Gastrocnemius medialis (tissue), 4 donors: ENCODE measurements at places on chromosomes 4 and X.

GRCh38 chr4:41394481-41394894 lies 137.8 kb downstream of the UCHL1 start:
- no peak for DNase-seq

GRCh38 chrX:38893441-38893840 lies 92.2 kb downstream of the MID1IP1 start:
- no peak for DNase-seq

GRCh38 chrX:53606456-53606855 lies 80.1 kb downstream of the HUWE1 start:
- DNase-seq, result no peak

- no peak for DNase-seq
Observed at GRCh38 chrX:39063702-39064101, 262.4 kb downstream of the MID1IP1 start.

GRCh38 chr4:159153669-159154068 lies 50.8 kb downstream of the RAPGEF2 start:
- no peak for DNase-seq

GRCh38 chr4:118400356-118400755 lies 47.6 kb upstream of the PRSS12 start:
- no peak for DNase-seq

GRCh38 chr4:77911842-77912450 lies 49.3 kb downstream of the MRPL1 start:
- no peak for DNase-seq

GRCh38 chrX:48713847-48714246 lies 17.3 kb downstream of the SUV39H1 start:
- no peak for DNase-seq

GRCh38 chrX:107470971-107471370 lies 21.5 kb downstream of the FRMPD3 start:
- DNase-seq, result no peak

GRCh38 chrX:42821803-42822443 lies 44.0 kb upstream of the PPP1R2C start:
- peak; percentile 32 for DNase-seq

- DNase-seq, result no peak
Observed at GRCh38 chr4:187491959-187492358, 503.6 kb upstream of the ZFP42 start.

GRCh38 chr4:184599492-184600135 lies 49.6 kb downstream of the CASP3 start:
- DNase-seq, result no peak

DNA sequence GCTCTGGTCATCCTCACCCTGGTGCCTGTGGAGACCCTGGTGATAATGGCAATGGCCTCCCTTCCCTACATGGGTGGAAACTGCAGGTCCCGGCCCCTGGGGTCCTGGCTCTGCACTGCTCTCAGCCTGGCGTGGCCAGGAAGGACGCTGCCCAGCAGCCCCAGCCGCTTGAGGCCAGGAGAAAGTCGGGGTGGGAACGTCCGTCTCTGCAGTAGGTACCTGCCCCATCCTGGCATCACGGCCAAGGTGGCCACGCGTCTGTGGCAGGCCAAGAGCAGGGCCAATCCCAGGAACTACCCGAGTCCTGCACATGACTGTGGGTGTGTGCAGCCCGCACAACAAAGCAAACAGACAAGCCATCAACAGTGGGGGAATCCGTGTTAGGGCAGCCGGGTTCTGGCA lies 33.8 kb downstream of the FGFRL1 start:
- no peak for DNase-seq

DNA sequence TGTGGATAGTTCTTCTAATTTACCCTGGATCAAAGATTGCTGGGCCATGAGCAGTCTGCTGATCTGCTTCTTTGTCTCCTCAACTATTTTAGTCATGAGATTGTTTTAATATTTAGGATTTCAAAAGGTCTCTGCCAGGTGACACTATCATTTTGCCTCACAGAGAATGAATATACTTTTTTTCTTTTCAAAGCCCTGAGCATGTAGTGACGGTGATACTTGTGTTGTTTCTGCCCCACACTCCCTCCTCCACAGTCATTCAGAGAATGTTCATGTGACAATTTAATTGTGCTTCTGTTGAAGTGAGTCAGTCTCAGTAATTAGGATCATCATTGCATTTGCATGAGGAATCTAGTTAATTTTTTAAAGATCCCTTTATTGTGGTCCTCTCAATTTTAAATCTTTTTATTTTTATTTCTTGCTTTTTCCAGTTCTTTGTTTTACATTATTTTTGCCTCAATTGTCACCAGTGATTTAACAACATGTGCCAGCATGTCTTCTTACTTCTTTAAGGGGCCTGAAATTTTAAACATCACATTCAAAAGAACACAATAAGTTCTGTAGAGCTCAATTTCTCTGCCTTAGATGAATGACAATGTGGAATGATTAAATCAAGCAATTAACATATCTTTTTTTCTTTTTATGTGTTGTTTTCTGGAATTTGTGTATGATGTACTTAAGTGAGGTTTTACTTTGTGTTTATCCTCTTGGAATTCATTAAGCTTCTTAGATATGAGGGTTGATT lies 12.3 kb downstream of the MMRN1 start:
- no peak for DNase-seq

DNA sequence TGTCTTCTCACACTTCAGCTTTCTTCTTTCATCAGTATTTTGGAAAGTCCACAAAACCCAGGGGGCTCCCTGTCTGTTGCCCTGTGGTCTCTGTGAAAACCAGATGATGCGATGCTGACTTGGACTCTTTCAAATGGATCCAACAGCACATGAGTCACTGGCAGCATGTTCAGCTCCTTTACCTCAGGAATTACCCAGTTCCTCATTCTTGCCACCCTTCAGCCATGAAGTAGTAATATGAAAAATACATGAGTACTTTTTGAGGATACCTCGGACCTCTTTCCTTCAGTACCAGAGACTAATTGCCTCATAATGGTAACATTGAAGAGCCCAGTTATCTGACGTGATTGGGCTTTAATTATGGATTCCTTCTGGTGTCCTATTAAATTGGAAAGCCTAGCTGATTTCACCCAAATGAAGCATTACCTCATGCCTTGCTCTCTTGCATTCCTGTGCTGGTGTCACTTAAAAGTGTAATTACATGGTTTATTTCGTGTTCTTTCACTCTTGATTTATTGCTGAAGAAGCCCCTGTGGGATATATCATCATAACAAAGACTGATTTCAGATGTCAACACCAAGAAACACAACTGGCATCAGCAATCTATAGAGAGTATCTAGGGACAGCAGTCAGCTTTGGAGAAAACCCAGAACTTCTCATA lies 63.4 kb downstream of the NFKB1 start:
- no peak for DNase-seq

- DNase-seq, result no peak
Observed at GRCh38 chr4:152734015-152734698, 45.4 kb downstream of the TIGD4 start.

DNA sequence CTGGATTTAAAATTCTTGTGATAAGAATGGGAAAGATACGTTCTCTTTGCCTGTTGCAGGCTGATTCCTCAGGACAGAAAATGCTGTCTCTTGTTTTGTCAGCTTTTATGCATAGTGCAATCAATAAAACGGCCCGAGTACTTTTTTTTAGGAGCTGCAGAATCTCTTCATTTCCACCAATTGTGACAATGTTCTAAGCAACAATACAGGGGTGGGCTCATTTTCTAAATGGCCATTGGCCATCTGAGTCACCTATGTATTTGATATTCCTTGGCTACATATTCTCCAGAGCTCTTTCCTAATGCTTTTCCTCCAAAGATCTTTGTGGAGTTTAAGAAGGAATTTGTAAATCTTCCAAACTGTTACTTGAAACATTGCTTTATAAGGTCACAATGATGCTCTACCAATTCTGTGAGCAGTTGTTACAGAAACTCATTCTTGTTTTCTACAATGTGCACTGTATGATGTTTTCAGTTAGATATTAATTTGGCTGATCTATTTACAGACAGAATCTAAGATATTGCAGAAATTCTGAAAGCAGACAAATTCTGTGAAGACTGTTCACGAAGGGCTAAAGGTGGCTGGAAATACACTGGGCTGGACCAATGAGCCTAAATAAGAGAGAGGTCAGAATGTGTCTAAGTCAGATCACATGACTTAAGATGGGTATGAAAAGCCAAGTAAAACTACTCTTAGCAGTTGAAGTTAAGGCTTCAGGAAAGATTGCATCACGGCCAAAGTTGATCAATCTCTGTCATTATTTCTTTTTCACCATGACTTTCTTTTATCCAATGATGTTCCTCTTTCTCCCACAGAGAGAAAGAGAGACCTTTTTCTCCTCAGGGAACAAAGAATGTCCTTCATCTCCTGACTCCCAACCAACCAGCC lies 33.4 kb downstream of the TAPT1 start:
- DNase-seq, result no peak

GRCh38 chrX:74529311-74529710 lies 85.1 kb downstream of the RLIM start:
- no peak for DNase-seq

- no peak for DNase-seq
Observed at GRCh38 chrX:20742106-20742505, 475.4 kb upstream of the RPS6KA3 start.

DNA sequence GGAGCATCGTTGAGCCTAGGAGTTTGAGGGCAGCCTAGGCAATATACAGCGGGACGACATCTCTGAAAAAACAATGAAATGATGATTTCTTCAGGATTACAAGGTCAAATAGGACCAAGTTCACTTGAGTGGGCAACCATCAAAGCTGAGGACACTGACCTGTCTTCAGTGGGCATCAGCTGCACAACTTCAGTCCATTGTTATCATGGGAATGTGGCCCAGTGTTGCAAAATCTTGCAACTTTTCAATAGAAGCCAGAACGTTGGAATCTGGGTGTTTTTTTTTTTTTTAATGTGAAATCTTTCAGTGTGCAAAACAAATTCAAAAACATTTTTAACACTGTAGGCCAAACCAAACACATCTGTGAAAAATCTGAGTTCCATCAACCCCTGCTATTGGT lies 155.4 kb upstream of the PLAC1 start:
- no peak for DNase-seq

DNA sequence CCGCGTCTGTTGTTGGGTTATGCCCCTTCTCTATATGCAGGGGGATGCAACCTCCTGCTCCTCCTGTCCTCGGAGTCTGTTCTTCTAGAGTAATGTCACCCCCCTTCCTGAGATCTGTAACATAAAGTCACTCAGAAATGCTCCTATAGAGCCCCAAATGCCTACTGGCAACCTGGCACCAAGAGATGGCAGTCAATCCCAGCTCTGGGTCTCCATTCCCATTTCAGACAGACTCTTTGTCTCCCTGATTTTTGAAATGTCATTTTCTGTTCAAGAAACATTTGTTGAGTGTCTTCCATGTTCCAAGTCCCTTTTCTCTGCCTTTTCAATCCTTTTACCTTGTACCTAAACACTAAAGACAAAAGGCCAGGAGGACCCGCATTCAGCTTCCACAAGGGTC lies 9.6 kb upstream of the PRDM8 start:
- no peak for DNase-seq

DNA sequence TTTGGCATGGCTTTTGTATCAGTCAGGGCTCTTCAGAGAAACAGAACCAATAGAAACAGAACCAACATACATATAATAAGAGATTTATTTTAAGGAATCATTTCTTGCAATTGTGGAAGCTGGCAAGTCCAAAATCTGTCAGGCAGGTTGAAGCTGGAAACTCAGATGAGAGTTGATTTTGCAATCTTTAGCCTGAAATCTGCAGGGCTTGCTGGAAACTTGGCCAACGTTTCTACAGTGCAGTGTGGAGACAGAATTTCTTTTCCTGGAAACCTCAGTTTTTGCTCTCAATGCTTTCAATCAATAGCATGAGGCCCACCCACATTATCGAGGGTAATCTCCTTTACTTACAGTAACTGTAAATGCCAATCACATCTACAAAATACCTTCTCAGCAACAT lies 45.4 kb downstream of the COMMD8 start:
- no peak for DNase-seq

DNA sequence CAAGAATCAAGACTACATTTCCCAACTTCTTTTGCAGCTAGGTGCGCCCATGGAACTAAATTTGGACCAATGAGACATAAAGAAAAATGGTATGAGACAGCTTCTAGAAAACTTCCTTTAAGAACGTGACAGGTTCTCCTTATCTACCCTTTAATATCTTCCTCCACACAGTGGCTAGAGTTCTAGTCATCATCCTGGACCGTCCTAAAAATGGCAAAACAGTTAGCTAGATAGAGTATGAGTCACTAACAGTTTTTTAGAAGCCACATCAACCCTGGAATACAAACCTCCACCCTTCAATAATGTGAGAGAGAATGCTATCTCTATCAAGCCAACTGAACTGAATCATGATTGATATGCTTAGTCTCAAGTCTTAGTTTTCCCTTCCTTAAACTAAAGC lies 267.9 kb upstream of the SLC7A11 start:
- no peak for DNase-seq

DNA sequence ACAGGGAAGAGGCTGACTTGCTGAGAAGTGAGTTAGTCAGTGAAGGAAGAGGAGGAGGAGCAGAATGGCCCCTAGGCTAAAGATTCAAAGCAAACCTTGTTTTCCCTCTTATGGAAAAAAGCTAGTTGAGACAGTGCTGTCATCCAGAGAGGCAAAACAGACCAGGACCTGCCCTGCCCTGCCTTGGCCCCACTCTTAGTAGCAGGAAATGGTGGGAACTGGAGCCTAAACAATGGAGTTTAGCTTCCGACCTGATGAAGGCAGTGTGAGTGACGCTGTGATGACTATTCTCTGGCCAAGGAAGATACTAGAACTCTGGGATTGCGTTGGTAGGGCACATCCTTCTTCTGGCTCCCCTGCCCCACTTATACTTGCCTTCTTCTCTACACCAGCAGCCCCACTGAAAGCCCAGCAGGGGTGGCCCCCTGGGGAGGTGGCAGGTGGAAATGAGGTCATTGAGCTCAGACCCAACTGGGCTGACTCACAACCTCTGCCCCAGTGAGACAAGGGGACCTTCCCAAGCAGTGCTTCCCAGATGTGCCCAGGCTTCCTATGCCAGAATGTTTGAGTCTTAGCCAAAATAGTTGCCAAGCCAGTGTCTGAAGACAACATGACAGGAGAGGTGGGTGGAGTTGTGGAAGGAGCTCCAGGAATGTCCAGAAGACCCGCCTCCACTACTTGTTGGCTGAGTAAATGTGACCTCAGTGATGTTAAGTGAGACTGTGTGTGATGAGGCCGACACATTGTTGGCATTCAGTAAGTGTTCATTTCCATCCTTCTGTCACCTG lies 38.8 kb downstream of the MSN start:
- DNase-seq, result peak; percentile 9

GRCh38 chr4:115028682-115029410 lies 84.6 kb downstream of the NDST4 start:
- no peak for DNase-seq

DNA sequence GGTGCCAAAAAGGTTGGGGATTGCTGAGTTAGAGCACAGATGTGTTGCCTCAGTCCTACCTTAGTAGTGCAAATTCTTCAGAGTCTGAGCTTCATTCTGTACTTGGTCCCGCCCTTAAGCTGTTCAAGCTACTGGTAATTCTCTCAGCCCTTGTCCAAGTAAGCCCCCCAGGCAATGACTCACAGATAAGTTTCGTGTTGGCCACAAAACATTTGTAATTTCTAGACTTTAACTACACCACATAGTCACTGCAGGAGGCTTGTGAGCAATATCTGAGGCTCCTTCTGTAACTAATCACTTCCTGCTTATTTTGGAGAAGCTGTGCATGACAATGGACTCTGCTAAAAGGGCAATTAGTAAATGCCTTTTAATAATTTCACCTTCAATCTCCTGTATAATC lies 1420.5 kb downstream of the PCDH7 start:
- DNase-seq, result no peak

- no peak for DNase-seq
Observed at GRCh38 chrX:79366556-79366872, 620 bp downstream of the ITM2A start.

- no peak for DNase-seq
Observed at GRCh38 chr4:110878413-110878812, 255.5 kb upstream of the PITX2 start.
